ENCODE measurements at places on chromosomes 3 and 15. TPM values are rescaled to one million over a fixed set of nuclear protein-coding genes. Genes with fewer than 3 reads are reported as not detected.

DNA sequence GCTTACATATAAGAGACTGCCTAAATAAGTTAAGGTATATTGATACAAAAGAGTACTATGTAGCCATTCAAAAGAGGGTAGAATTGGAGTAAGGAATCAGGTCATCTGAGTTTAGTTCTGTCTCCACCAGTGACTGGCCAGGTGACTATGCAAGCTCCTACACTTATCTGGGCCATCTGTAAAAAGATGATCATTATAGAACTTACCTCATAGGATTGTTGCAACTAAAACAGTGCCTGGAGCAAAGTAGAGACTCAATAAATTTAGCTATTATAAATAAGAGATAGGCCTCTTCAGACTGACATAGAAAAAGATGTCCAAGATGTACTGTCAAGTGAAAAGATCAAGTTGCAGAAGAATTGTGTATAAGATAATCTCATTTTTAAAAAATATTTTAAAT lies 1.7 kb upstream of the ATP8B4 start:
- no peak for DNase-seq

GRCh38 chr3:4754180-4755086 lies 224.8 kb upstream of the BHLHE40 start:
- no peak for DNase-seq

DNA sequence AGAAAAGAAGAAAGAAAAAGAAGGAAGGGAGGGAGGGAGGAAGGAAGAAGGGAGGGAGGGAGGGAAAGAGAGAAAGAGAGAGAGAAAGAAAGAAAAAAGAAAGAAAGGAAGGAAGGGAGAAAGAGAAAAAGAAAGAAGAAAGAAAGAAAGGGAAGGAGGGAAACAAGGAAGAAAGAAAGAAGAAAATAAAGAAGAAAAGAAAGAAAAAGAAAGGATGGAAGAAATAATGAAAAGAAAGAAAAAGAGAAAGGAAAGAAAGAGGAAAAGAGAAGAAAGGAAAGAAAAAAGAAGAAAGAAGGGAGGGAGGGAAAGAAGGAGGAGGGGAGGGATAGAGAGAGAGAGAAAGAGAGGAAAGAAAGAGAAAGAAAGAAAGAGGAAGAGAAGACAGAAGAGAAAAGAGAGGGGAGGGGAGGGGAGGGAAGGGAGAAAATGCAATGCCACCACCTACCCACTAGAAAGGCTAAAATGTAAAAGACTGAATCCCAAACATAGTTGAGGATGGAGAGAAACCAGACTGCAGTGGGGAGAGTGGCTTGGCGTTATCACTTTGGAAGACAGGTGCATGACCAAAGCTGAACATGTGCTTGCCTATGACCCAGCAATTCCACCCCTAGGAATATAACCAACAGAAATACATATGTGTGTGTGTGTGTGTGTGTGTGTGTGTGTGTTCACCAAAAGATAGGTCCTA lies 66.9 kb upstream of the KLF13 start:
- DNase-seq: no peak

- DNase-seq: no peak
Observed at GRCh38 chr3:46923559-46924350, 46.2 kb downstream of the PTH1R start.

DNA sequence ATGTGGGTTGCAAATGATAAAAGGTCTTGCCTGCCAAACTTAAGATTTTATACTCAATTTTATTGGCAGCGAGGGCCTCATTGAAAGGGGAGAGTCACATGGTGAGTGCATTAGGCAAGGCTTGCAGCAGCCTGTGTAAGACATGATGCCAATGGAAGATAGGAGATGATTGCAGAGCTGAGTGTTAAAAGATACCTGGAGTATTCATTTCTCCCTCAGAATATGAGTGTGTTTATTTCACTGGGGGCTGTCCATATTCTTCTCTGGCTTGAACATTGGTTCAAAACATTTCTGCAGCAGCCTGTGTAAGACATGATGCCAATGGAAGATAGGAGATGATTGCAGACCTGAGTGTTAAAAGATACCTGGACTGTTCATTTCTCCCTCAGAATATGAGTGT lies 165.2 kb upstream of the NUDT16 start:
- no peak for DNase-seq

- DNase-seq: no peak
Observed at GRCh38 chr15:89101302-89102193, 13.3 kb downstream of the ABHD2 start.

GRCh38 chr3:169153656-169154055 lies 509.9 kb downstream of the MECOM start:
- no peak for DNase-seq

- DNase-seq: no peak
Observed at GRCh38 chr3:29926378-29926777, 645.5 kb downstream of the RBMS3 start.

DNA sequence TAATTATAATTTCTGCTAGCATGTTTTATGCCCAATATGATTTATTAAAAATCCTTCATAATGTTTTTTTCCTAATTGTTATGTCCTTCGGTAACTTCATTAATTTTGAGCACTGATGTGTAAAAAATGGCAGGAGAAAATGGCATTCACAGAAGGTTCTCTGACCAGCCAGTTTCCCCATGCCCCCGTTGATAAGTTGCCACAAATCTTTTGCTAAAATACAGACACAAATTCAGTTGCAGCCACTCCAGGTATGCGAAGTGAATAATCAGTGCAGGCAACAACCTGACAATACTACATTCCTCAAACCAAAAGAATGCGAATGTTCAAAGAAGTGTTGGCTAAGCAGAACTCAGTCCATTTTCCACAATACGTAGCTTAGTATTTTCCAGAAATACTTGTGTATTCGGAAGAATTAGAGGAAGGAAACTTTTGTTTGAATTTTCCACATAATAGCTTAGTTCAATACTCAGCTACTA lies 32.7 kb downstream of the CHL1 start:
- no peak for DNase-seq

SCN11A gene
- polyA plus RNA-seq: 1.4 TPM

TLNRD1 gene
- 9.2 TPM for polyA plus RNA-seq

Data from left renal pelvis (tissue), 4 donors.